ENCODE measurements at places on chromosomes 7 and 10.
A peak's percentile ranks its signal among the peaks of the same experiment; 100 is the strongest.

- no peak for DNase-seq
Observed at GRCh38 chr7:38372290-38372689, 98.9 kb upstream of the TARP start.

GRCh38 chr10:63464402-63465292, 1.1 kb downstream of the JMJD1C start:
- DNase-seq: peak; percentile 36

- no peak for DNase-seq
Observed at GRCh38 chr7:75623390-75624133, 115.2 kb downstream of the HIP1 start.

- DNase-seq: no peak
Observed at GRCh38 chr10:122515588-122516231, 44.8 kb upstream of the DMBT1 start.

DNA sequence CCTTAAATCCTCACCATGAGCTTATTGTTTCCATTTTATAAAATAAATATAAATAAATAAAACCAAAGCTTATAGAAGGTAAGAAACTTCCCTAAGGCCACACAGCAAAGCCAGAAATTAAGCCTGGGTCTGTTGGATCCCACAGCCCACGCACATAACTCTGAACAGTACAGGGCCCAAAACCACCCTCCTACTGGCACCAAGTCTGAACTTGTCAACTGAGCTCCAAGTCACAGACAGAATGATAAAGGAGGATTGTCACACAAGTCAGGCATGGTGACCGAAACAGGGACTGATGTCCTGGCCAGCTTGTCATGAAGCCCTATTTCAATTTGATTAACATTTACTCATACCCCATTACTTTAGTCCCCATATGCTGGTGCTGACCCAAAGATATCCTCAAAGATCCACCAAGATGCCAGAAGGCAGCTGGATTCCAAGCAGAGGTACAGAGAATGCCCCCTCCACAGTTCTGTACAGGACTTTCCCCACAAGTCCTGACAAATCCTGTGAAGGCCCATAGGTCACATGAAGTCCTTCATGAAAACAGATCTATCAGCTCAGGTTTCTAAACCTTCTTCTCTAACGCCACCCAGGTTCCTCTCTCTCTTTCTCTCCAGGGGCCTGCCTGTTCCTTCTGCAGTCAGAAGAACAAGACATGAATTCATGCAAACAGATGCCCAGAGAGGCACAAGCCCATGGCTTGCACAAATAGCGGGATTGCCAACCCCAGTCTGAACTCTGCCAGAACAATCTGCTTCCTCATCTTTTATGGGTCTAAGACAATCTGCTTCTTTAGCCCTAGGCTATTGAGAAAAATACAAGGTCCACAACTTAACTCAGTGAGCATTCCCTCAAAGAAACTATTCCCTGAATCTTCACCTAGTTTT, 60.9 kb downstream of the GLI3 start:
- DNase-seq: no peak

DNA sequence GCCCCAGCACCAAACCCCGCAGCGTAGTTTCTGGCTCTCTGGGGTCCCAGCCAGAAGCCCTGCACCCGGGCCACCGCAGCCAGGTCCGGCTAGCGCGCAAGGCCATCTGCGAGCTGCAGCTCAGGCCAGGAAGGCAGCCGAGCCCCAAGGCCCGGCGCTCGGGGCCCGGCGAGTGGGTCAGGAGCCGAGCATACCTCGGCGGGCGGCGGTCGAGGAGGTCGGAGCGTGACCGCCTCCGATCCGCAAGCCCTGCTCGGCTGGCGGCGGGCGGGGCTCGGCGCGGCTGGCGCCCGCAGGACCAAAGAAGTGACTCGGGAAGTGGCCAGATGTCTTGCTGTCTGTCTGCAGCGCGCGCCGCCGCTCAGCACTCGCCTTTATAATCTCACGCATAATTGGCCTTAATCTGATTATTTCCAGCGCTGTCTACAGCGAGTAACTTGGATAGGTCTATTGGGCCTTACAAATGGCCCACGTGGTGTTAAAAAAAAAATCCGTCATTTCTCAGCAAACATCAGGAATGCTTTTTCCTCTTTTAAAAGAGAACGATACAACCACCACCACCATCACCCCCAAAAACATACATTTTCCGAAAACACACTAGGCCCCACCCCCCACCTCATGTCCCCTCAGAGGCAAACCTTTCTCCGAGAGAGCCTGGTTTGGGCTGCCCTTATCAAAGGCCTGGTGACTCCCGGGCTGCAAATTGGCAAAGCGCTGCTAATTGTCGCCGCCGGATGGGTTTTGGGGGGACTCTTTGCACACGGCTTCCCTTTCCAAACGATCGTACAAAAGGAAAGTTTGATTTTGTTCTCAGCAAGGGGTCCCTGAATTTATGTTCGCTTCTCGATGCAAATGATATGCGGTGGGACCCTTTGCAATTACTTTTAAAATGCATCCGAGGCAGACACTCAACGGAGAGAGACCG, at the start of gene DRGX:
Gene DRGX, minus strand, starts transcription at position 349 of the 925 bp plus-strand sequence. CDS start 649 bp downstream, outside the sequence.
- no peak for DNase-seq

DNA sequence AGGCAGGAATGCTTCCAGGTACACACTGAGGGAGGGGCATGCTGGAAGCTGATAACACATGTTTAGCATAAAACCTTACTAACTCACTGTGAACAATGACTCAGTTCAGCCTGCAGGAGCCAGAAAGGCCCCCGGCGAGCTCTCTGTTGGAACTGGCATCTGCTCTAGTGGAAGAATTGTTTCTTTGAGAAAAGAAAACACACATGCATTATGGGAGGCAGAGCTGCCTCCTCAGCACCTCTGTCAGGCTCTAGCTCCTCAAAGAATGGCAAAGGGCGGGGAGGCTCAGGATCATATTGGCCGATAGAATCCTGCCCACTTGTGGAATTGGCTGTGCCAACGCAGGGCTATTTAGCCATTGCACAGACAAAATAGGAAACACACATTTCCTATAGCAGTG, 338.3 kb downstream of the CXCL12 start:
- DNase-seq: no peak

- no peak for DNase-seq
Observed at GRCh38 chr7:66497346-66497745, 131.3 kb upstream of the KCTD7 start.

DNA sequence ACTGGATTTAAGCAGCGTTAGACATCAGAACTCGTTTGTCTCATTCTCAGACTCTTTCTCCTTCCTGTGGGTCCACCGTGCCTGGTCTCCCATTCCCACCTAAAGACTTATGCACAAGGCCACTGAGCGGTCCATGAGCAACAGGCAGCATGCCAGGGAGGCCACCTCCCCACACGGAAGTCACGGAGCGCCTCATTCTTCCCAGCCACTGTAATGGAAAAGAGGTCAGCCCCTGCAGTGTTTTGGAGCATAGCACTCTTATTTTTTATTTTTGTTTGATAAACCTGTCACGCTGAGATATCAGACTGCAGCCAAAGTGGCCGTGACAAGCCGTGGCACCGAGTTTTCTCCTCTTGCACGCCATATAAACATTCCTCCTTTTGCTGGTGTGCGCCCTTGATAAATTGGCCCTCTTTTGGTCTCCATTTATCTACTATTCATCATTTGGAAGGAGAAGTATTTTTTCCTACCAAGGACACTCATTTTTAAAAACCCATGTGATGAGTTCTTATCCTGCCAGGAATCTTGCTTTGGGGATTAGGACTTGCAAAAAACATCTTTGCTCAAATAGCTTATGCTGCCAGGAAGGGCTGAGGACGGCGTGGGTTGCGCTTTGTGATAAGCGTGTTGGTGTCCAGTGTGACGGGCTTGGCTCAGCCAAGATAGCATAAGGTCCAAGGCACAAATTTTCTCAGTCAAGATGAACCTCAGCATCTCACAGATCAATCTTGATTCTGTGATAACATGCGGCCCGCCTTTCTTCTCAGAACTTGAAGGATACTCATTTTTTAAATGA, 206.0 kb downstream of the CCDC3 start:
- DNase-seq: no peak

GRCh38 chr10:120205368-120206018, 251.5 kb upstream of the PLPP4 start:
- DNase-seq: no peak

DNA sequence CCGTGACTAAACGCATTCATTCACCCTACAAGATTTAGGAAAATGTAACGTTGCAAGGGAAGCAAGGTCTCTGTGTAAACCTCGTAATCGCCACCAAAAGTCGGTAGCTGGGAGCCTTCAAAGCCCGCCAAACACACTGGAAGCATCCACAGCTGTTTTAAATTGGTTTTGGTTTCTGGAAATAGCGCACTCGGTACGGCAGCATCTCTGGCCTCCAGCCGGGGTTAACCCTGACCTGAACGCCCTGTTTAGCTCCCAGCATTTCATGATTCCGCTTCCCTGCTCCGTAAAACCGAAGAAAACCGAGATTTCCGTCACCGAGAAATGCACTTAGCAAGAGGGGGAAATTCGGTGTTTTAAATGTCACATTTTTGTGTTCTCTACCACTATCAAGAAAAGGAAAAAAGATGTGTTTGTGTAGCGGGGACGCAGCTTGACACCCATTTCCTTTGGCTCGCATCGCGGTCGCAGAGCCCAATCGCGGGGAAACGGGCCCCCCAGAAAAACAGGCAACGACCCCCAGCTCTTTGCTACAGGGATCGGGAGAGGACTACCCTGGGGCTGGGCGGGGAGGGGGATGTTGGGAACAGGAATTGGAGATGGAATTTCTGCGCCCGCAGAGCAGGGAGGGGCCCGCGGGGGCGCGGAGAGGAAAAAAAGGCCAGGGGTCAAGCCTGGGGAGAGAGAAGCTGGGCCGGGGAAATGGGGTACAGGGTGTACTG, 646 bp downstream of the SGCE start:
- DNase-seq: peak; percentile 56

DNA sequence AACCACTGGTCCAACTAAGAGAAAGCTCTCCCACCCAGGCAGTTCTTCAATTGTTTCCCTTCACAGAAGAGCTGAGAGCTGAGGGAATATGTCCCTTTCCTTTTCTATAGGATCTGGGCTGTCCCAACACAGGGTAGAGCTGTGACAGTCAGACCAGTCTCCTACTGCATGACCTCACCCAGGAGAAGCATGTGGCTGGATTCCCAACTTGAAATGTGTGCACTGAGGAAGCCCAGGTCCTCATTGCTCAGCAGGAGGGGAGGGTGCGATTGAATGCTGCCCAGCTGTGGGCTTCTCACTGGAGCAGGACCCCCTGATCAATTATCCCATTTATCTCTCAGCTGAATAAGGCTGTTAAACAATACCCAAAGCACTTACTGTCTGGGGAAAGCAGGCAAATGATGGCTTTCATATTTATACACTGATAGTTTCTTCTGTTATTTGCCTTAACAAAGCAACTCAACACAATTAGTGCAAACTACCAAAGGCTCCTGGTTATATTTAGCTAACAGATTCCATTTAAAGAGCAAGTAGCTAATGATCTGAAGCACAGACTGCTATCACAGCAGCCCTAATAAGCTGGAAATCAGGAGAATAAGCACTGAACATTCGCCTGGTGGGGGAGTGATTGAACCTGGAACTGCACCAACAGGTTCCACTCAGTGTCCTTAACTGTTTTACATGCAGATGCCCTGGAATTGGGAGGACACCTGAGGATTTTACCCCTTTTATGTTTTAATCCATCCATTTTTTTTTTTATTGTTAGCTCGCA, 508.8 kb downstream of the CCSER2 start:
- DNase-seq: no peak

- DNase-seq: no peak
Observed at GRCh38 chr7:73864981-73865711, 4.2 kb downstream of the TMEM270 start.

DNA sequence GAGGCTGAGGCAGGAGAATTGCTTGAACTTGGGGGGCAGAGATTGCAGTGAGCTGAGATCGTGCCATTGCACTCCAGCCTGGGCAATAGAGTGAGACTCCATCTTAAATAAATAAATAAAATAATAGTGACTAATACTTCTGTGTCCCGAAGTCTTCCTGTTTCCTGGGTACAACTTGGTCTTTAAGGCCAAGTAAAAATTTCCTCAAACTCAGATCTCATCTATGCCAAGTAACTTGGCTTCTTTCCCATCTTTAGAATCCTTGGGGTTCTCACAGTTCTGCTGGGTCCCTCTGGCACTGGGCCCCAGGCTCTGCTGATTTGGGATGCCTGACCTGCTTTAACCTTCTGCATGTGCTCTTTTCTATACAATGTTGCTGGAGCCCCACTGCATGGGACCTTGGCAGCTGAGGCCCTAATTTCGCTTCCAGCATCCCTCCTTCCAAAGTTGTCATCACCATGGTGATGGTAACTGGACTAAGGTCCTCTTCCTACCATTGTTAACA, 22.7 kb upstream of the AKR1B10 start:
- DNase-seq: no peak

GRCh38 chr7:46939089-46939488, 642.8 kb downstream of the TNS3 start:
- DNase-seq: no peak

GRCh38 chr7:6637544-6638229, 569 bp downstream of the ZNF316 start:
- no peak for DNase-seq

- DNase-seq: no peak
Observed at GRCh38 chr7:70091362-70091761, 493.1 kb downstream of the AUTS2 start.

GRCh38 chr7:34739651-34740300, 81.8 kb downstream of the NPSR1 start:
- DNase-seq: no peak

DNA sequence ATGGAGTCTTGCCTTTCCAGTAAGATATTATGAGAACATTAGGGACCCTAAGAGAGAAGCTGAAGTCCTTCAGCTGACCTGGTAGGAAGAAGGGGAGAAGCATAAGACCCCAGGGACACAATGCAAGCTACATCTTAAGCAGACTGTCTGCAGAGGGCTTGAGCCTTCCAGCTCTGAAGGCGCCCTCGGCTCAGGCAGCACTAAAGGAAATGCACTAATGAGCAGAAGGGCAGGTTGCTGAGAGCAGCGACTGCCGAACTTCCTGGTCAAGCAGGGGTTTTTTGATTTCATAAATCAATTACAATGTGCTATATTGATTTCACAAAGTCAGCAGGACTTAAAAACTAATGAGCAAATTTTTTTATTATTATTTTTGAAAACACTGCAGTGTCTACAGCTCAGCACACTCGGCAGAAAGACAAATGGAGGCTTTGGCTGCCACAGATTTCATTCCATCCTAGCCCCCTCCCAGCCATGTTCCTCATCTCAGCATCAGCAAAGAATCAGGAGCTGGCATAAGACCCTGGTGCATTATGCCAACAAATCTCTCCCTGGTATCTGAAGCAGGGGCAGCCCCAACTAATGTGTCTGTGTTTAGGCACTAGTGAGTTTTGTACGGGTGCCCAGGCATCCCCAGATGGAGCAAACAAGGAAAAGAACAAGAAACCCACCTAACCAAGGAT, 57.1 kb downstream of the LRRTM3 start:
- no peak for DNase-seq

GRCh38 chr7:27459021-27459730, 203.5 kb downstream of the HIBADH start:
- DNase-seq: no peak

GRCh38 chr7:12431886-12432556, 28.4 kb upstream of the VWDE start:
- DNase-seq: no peak

- no peak for DNase-seq
Observed at GRCh38 chr7:68892236-68892635, 706.0 kb upstream of the AUTS2 start.

GRCh38 chr10:60960913-60961312, 16.9 kb upstream of the RHOBTB1 start:
- DNase-seq: peak; percentile 16

- DNase-seq: no peak
Observed at GRCh38 chr7:79050603-79051002, 402.9 kb downstream of the MAGI2 start.

- DNase-seq: peak; percentile 97
Observed at GRCh38 chr7:100177045-100178001, at the start of the genes GPC2 and STAG3. GPC2 (minus strand) TSS chr7:100177381; CDS start chr7:100177199, 182 bp downstream. STAG3 (plus strand) TSS chr7:100177918; CDS start chr7:100180557, 2,639 bp downstream.

- DNase-seq: peak; percentile 18
Observed at GRCh38 chr10:110311357-110311949, 6.7 kb upstream of the SMNDC1 start.

All from NCI-H526 treated with DMSO at 0.1 percent for 48 hours (cell line).